ENCODE measurements at places on chromosomes 5 and 9.

- DNase-seq, result no peak
Observed at GRCh38 chr9:129908906-129909305, 73.6 kb downstream of the USP20 start.

GRCh38 chr9:124558777-124559470, 51.7 kb upstream of the NR5A1 start:
- no peak for DNase-seq

- no peak for DNase-seq
Observed at GRCh38 chr5:132825033-132825833, 5.2 kb downstream of the SHROOM1 start.

DNA sequence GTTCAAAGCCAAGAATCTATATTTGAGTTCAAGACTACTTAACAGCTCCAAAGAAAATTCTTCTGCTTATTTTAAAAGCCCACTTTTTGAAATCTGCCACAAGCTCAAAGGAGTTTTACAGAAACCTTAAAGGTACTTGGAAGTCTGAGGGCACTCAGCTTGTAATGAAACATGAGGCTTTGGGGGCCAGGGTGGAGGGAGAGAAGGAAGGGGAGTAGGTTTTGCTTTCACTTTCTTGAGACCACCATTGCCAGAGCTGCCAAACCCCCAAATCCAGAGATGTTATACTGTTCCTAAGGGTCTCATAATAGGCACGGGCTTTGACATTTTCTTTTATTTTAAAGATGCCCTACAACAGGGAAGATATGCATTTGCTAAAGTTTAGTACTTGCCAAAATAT, 42.6 kb upstream of the TNFAIP8 start:
- no peak for DNase-seq

- no peak for DNase-seq
Observed at GRCh38 chr9:36336131-36336907, 63.8 kb downstream of the RNF38 start.

- DNase-seq, result no peak
Observed at GRCh38 chr5:76303921-76304320, 99.2 kb upstream of the IQGAP2 start.

GRCh38 chr5:14062178-14062577, 81.0 kb upstream of the TRIO start:
- no peak for DNase-seq

DNA sequence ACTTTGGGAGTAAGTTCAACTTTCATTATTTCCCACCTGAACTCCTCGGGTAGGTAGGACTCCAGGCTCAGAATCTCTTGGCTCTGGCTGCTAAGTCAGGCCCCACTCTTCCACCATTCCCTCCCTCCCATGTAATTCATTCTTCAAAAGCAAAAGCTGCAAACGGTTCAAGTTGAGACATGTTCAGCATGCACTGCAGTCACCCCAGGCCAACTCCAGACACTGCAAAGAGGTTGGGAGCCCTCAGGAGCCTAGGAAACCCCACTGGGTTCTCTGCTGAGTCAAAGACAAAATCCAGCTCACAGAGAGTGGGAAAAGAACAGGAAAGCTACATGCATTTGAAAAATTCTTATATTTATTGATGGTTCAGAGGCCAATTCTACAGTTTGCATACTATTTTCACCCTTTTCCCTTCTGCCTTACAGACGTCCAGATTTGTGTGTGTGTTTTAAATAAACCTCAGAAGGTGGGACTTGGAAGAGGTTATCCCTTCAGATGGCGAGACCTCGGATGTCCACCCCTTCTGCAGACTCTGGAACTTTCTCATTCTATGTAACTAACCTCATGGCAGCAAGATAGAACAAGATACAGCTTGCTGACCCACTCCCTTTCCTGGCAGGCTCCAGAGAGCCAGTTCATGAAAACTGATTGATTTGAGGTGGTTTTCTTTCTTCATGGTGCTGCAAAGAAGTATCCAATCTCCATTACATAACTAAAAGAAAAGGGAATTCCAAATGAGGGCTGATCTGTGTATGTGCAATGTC, 65.7 kb upstream of the EQTN start:
- no peak for DNase-seq

DNA sequence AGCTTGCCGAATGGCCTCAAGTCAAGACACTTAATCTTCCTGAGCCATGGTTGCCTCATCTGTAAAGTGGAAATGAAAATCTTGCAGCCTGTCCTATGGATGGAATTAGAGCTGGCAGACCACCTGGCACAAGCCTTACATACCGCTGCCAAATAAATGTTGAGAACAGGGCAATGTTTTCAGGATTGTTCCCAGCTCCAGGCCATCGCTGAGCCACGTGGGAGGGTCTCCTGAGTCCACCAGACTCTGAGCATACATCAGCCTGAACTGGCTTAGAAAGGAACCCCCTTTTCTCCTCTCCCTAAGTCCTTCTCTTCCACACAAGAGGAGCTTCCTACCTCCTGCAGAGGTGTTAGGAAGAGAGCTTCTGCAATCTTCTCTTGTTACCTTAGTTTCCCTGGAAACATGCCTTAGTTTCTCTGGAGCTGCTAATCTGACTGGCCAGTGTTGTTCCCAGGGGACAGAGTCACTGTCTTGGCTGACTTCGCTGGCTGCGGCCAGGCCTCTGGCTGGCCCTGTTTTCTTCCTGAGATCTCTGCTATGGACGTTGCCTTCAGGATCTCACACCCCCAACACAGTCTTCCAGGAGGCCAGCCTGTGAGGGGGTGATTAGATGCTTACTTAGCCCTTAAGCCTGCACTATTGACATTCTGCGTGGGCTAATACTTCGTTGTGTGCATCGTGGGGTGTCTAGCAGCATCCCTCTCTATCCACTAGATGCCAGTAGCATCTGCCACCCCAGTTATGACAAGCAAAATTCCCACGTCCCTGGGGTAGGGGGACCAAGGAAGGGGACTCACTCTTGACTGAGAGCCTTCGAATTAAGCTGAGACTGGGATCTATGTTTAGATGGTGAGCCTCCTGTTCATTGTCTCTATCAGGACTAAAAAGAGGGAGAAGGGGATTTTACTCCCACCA, 62.2 kb downstream of the BOD1 start:
- DNase-seq, result no peak

GRCh38 chr9:74963056-74963455, 10.3 kb upstream of the C9orf40 start:
- no peak for DNase-seq

DNA sequence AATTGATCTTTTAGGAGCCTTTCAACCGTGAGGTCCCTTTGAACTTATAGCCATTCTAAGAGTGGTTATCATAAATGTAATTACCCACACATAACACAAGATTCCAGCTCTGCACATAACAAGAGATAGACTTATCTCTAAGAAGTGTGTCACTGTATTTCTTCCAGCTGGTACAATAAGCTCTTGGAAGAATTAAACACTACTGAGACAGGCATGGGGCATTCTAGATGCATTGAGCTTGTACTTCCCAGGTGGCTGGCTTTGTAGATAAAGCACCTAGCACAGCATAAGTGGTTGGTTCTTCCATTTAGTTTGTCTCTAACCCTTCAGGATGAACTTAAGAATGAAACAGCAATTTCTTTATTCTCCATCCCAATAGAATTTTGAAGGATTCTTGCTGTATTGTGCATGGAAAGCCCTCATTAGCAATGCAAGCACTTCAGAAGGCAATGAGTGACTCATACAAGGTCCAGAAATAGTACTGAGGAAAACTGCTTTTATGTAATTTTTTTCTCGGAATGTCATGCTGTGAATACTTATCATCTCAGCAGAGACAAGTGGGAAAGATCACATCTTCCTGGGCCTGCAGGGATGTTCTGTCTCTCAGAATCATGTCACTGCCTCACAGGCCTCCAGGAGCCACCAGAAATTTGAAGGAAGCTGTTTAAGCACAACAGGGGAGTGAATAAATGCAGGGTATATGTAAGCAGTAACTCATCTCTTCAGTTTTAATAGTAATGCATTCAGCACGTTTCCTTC, 91.1 kb upstream of the CD180 start:
- no peak for DNase-seq

GRCh38 chr5:10689391-10690081, 71.5 kb downstream of the DAP start:
- DNase-seq, result peak; percentile 29

- DNase-seq, result no peak
Observed at GRCh38 chr5:143551820-143552251, 148.3 kb upstream of the NR3C1 start.
